ENCODE measurements at places on chromosomes 7 and 10.

GRCh38 chr10:34016576-34016975 is 682.1 kb upstream of the NRP1 start:
- DNase-seq, result no peak

DNA sequence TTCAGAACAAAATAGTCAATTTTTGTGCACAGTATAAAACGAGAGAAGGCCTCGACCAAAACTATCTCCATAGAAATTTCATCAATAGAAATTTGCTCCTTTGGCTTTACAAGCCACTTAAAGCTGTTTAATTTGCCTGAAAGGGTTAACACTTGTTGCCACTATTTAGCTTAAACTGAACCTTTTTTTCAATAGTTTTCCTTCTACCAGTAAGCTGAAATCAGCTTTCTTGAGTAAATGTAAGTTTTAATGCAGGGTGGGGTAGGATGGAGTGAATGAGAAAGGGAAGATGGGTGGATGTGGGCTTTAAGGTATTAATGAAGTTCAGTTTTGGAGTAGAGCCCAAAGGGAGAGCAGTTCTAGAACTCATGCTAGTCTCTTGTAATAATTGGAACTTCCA is 39.5 kb downstream of the ARL4A start:
- no peak for DNase-seq

DNA sequence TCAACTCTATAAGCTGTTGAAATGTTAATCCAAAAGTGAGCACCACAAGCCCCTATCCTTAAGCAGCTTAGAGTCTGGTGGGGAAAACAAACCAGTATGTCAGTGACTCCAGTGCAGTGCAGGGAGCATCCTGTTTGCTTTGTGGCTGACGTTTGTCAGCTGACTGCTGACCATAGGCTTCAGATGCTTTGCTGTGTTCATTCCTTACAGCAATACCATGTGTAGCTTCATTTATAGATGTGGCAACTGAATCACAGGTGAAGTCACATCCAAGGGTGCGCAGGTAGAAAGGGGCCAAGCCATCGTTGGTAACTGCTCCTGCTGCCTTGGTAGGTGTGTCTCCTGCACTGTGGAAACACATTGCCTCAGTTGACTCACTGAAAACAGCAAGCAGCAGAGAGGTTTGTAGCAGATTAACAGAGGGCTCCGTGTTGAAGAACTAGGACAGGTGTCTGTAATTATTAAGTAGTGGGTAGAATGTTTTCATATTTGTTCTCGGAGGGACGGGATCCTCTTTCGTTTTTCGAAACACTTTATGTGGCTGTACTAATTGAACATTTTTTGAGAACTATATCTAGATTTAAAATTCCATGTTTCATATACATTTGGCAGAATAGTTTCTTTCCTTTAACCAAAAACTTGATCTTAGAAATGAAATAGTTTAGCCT is 2.0 kb downstream of the INSIG1 start:
- no peak for DNase-seq

DNA sequence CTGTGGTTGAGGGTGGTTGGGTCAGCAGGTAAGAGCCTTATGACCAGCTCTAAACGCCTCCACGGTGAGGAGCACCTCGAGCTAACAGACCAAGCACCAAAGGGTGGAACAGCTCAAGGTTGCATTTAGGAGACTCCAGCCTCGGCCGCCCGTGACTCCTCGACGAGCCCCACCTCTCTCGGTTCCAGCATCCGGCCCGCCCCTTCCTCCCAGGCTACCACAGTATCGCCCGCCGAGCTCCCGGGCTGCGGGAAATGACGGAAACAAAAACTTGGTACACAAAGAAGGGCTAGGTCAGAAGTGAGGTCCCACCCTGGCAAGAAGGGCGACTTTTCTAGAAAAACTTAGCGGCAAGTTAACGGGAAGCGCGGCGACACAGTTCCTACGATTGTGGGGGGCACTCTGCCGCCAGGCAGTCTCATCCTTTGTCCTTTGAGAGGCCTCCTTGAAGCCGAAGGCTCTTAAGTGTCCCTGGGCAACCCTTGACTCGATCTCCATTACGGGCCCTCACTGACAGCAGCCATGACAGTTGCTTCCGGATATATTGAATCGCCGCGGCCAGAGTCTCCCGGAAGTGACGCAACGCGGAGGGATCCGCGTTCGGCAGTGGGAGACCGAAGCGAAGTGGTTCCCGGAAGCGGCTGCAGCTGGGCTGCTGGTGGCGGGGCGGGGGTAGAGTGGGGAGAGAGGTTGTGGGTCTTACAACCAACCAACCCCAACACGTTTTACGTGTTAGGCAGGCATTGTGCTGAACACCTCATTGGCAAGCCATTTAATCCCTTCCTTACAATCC is 40.2 kb upstream of the ZNF518A start:
- DNase-seq, result peak; percentile 89

DNA sequence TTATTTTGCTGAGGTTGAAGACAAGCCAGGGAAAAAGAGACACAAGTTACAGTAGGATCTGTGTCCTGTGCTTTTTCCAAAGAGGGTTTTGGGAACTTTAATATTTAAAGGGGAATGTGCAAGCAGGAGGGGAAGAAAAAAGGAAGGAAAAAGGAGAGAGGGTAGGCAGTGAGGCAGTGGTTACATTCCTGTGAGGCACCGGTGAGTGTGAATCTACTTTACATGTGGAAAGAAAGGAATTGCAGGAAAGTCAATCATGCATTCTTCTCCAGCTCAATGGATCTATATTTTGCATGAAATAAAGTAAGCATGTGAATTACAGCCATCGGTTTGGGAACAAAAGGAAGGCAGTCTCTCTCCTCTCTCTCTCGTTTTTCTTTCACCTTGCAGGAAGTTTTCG is 12.6 kb upstream of the DYNC2I1 start:
- DNase-seq, result no peak
